Right renal pelvis (tissue), 4 donors: ENCODE measurements at places on chromosomes 16 and 17.

DNA sequence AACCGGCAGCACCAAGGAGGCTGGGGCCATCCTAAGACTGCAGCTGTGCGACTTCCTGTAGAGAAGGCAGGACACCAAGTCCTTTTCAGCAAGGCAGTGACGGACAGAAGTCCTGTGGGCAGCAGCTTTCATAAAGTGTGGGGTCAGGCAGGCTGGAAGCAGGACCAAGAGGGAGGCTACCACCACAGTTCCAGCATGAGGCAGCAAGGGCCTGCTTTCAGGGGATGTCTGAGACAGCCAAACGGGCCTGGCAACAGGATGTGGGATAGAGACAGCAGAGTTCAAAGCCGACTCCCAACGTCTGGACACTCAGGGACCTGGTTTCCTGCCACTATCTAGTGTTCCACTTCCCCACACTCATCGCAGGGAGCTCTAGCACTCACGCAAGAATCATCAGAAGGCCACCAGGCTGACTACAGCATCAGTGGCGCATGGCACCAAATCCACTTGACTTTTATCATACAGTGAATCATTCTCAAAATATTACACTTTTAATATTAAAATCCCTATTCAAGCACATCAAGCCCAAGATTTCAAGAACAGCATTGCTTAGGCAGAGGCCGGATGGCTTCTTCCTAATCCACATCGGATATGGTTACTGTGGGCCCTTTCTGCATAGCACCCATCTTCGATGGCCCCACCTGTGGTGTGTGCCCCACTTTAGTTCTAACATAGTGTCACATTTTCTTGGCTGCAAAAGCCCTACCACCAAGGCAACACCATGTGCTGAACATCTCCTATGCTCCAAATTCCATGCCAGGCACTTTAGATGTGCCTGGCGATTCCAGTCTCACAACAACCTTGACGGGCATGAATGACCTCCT is 5.2 kb downstream of the USP7 start:
- DNase-seq = no peak

DNA sequence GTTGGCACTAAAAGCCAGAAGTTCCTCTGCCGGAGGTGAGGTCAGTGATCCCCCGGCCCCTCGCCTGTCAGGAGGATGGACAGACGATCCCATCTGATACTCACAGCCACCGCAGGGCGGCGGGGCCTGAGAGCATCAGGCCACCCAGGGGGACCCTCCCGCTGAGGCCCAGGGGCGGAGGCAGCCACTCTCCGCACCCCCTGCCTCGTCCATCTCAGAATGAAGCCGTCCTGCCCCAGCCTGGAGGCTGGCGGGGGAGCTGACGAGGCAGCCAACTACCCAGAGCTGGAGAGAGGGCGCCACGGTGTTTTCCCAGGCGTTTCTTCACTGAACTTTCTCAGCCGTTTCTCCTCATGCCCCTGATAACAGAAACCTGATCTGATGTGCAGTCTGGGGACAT is 22.6 kb downstream of the TPSD1 start:
- DNase-seq = no peak

DNA sequence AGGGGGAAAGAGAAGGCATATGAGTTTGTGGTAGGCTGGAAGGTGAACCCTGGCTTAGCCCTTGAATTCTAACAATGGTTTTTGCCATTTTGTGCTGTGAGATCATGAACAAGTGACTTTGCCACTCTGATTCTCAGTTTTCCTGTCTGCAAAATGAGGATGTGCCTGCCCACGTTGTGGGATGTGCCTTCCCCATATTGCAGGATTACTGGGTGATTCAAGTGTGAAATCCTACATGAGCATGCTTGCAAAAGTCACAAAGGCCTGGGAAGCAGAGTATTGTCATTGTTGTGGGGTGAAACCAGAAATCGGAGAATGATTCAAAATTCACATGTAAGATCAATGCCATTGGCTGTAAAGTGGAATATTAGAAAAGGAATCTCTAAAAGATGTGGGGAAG is 28.6 kb upstream of the TVP23A start:
- no peak for DNase-seq

- DNase-seq = no peak
These were observed 10.4 kb upstream of the LASP1NB start for GRCh38 chr17:38914741-38915638.

DNA sequence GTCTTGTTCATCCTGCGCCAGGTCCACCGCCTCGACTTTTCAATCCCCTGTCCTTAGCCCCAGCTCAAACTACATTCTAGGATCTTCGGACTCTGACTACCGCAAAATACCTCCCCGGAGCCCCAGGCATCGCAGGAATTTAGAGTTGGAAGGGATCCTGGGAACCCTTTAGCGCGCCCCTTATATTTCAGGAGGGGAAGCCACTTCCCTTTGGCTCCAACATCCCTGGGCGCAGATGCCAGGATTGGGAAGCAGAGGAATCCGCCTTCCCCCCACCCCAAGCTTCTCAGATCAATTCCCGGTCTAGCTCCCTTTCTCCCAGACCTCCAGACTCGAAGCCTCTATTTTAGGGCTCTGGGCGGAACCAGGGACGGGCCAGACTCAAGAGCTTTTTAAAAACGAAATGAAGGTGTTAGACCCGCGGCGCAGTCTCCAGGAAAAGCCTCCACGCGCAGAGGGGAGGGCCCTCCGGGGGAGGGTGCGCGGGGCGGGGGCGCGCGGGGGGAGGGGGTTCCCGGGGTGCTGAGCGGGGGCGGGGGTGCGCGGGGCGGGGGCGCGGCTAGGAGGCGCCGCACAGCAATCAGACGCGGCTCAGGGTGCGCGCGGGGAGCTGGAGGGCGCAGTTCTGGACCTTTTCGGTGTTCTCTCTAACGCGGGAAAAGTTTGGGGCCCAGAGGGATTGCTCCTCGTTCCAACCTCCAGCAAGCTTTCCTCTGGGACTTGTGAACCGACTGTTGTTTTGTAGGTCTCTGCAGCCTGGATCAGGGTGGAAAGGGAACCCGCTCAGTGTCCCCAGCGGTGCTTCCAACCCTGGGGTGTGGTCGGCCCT is 1.6 kb downstream of the AHSP start:
- DNase-seq = no peak

- no peak for DNase-seq
These were observed 1.3 kb downstream of the MAPK8IP3 start for GRCh38 chr16:1707193-1707790.

GRCh38 chr16:56190048-56190676 is 1.1 kb upstream of the GNAO1 start:
- DNase-seq = no peak

DNA sequence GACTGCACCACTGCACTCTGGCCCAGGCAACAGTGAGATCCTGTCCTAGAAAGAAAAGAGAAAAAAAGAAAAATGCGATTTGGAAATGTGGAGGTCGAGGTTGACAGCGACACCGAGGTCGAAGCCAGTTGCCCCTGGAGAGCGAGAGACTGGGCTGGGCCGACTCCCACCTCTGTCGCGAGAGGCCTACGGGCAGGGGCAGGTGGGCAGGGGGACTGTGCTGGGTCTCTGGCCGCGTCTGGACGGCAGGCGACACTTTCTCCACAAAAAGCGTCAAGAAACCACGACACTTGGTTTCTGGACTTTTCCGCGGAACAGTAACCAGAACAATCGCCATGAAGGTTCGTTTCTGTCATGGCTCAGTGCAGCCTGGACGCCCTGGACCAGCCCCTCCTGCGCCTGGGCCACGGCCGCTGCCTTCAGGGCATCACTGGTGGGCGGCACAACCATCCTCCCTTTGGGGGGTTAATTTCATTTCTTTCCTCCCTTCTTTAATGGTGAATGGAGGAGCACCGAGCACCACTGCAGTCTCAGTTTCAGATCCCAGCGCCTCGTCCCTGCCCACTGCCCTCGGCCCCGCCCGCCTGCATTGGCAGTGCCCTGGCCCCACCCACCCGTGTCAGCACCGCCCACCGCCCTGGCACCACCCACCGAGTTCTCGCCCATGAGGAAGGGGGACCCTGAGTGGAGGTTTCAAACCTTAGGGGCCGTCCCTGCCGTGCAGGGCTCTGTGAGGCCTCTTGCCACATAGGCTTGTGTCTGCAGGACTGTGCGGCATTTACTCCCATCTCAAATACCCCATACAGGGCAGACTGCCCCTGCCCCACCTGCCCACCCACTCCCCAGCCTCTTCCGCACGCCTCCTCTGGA is 18.5 kb upstream of the CDH15 start:
- no peak for DNase-seq

DNA sequence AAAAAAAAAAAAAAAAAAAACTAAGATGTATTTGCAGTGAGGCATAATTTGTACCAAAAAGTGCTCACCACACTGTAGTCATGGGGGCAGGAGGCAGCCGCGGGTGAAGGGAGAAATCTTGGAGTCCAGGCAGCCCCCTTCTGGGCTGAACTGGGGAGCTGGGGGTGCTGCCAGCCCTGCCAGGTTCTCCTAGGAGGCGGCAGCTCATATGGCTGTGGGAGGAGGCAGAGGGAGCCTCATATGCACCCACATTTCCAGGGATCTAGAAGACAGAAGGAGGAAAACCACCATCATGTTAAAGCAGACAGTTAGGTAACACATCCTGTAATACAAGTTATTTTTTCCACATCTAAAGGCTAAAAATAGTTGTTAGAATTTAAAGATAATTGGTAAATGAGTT is 16.3 kb downstream of the MAPT start:
- DNase-seq = no peak

DNA sequence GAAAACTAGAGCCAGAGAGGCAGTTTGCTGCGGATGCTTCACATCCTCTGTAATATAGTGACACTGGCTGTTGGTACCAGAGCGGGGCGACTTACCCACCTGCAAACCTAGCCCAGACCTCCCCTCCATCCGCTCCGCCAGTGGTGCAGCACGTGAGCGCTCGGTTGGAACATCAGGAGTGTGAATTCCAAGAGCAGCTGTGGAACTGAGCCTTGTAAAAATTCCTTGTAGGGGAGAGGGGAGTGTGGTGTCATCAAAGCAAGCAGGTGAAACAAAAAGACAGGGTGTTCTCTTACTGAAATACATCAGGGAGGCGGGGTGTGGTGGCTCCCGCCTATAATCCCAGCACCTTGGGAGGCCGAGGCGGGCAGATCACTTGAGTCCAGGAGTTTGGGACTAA is 51.3 kb downstream of the CCDC42 start:
- no peak for DNase-seq

- no peak for DNase-seq
These were observed 2.3 kb downstream of the SLFN5 start for GRCh38 chr17:35245196-35245486.

DNA sequence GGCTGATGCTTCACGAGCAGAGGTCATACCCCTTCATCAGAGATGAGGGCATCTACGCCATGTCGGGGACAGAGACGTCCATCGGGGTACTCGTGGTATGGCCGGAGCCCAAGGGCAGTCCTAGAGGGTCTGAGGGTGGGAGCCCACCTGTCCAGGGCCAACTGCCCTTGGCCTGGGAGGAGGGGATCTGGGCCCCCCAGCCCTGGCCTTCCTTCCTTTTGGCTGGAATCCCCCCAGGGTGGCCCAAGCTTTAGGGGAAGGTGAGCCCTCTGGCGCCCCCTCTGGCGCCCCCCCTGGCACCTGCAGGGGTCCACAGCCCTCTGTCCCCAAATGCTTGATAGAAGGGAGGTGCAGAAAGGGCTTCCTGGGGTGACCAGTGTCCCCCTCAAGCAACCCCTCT is 69.3 kb downstream of the SCNN1B start:
- DNase-seq = no peak

GRCh38 chr17:76417499-76418143 is 33.2 kb downstream of the SPHK1 start:
- no peak for DNase-seq

GRCh38 chr17:65290616-65291015 is 153.4 kb downstream of the RGS9 start:
- DNase-seq = no peak

- DNase-seq = no peak
These were observed 27.1 kb upstream of the SCNN1B start for GRCh38 chr16:23274968-23275367.

DNA sequence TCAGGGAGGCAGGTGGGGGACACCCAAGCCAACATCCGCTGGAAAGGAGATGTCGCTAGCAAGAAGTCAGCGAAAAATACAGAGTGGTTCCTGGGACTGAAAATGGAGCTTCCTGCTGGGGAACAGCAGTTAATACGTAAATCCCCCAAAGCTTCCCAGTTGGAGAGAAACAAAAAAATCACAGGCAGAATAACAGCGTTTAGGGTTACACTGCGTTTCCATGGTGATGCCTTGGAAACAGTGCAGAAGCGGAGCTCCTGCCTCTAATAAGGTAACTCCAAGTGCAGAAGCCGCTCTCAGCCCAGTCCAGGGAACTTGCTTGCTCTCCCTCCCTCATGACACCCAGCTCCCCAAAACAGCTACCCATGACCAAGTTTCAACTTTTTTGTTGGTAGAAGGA is 73.4 kb downstream of the PLD6 start:
- no peak for DNase-seq

DNA sequence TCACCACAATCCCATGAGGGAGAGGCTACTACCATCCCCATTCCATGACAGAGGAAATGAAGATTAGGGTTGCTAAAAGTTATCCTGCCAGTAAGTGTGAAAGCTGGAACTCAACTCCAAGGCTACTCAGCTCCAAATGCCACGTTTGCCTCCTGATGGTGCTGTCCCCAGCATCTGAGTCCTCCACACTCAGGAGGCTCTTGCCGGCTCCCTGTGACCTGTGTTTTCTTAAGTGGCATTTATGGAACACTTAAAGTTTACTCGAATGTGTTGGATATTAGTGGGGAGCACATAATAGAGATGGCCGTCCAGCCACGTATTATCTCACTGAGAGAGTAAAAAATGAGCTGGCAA is 267.9 kb downstream of the CBLN1 start:
- no peak for DNase-seq

DNA sequence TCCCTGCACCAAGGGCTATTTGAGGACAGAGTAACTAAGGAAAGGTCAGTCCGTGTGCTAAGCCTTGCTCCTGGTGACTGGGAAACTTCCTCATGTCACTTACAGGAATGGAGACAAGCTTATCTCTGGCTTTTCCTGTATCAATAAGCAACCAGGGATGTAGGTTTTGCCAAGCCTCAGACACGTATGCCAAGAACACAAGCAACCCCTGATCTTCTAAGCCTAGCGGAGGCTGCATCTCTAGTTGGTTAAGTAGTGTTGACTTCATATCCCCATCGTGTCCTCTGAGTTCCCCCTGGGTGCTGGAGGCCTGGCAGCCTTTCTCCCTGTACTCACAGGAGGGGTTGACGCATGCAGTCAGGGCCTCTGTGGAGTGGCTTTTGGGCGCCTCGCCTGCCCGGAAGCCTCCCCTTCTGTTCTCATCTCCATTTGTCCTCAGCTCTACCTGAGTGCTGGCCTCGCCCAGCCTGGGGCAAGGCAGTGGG is 1.4 kb upstream of the C1QTNF1 start:
- no peak for DNase-seq

GRCh38 chr16:87551487-87551886 is 50.8 kb upstream of the JPH3 start:
- DNase-seq = no peak

DNA sequence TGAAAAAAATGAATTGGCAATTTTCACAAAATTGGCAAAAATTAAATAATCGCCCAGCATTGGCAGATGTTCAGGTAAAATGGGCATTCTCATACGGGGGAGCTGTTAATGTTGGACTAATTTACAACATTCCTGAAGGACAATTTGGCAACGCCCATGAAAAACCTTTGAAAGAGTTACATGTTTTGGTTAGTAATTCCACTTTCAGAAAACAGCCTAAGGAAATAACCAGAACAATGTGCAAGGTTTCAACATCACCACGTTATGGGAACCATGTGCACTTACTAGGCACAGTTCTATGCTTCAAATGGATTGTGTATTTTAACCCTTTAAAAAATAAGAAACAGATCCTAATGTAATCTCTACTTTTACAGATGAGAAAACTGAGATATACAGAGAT is 62.7 kb downstream of the CDYL2 start:
- no peak for DNase-seq

- no peak for DNase-seq
These were observed 45.7 kb upstream of the KPNB1 start for GRCh38 chr17:47603830-47604597.
